ENCODE measurements at places on chromosomes 11 and 22.

DNA sequence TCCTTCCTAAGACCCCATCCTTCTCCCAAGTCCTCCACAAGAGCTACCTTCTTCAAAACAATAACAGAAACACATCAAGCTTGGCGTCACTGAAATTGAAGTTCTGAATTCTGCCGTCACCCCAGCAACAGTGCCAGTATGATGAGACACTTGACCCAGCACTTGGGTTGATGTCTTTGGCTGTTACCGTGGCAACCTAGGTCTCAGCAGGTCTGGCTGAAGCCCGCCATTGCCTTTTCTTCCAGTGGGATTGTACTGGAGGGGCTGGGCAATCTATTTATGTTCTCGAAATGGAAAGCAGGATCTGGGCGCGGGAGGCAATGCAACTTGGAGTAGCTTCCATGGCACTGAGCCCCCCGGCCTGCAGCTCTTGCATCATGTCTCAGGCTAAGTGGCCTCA lies 23.8 kb downstream of the NPTXR start:
- DNase-seq, result no peak

DNA sequence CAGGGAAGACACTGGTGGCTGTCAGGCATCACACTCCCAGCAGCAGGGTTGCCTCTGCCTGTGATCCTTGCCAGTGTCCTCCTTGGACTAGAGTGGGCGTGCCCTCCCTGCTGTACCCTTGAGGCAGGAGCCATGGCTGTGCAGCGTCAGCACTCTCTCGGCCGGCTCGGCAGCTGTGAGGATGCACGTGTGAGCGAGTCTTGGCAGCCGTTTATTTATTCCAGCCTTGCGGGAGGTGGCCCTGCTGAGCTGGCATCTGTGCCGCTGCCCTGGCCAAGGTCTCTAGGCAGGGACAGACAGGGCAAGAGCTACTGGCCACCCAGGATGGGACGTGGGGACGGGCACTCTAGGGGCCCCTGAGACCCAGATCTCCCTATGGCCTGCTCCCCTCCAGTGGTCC lies 33.9 kb downstream of the TSPAN4 start:
- DNase-seq, result peak; percentile 83

GRCh38 chr11:10351765-10352641 lies 47.1 kb downstream of the ADM start:
- DNase-seq, result peak; percentile 78

- DNase-seq, result no peak
Measured at GRCh38 chr11:105081412-105082150, 36.4 kb upstream of the CARD16 start.

DNA sequence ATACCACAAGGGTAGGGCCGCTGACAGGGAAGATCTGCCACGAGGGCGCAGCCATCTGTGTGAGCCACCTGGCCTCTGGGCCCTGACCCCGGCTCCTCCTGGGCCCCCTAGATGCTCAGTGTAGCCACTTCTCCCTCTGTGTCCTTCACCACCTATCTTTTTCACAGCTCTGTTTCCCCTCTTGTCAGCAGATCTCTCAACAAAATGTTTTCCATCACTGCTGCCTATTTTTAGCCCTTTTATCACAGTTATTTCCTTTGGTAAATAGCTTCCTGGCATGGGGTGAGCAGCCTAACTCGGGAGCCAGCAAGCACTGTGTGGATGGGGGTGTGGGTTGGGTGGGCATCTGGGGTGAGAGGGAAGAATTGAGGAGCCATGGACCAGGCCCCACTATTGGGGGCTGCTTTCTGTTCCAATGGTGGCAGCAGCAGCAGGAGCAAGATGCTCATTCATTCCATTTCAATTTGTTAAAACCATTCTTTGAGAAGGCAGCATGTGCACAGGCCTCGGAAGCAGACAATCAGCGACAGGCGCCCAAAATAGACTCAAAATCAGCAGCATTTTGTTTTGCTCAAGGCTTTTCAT lies 135.2 kb upstream of the NAV2 start:
- peak; percentile 21 for DNase-seq

GRCh38 chr22:23395530-23396361 lies 184.3 kb downstream of the IGLL1 start:
- peak; percentile 42 for DNase-seq

DNA sequence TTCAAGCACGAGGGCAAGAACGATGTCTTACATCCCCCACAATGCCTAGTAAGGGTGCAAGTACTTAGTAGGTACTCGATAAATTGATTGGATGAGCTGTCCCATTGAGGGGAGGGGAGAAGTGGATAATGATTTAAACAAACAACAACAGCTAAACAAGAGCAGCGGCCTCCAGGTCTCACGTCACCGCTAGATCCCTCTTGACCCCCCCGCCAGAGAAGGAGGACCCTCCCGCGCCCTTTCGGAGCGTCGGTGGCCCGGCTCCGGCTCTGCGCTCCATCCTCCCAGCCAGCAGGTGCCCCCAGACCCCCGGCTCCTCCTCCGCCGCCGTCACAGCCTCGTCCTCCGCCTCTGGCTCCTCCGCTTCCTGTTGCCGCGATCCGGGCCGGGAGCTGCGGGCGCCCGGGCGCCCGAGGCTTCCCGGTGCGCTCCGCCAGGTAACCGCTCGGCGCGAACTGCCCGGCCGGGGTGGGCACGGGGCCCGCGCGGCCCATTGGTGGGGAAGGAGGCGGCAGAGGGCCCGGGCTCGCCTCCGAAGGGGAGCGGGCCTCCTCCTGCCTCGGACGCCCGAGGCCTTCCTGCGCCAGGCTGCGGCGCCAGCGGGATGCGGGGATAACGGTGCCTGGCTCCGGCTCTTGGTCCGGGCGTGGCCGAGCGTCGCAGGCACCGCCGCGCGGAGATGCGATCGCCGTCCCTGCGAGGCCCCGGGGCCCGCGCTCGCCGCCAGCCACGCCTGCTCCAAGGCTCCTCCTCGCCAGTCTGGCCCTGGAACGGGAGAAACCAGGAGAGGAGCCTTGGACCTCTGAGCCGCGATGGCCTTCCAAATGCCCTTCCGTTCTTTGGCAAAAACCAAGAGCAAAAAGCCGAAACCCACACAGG lies at the start of gene TLCD5:
Gene TLCD5 (plus strand): TSS at position 368 of the 879 bp plus-strand sequence. CDS start 2,143 bp downstream, outside the sequence.
- DNase-seq, result no peak
